Mesendoderm (in vitro differentiated cells): ENCODE measurements at places on chromosomes 6 and 20.

DNA sequence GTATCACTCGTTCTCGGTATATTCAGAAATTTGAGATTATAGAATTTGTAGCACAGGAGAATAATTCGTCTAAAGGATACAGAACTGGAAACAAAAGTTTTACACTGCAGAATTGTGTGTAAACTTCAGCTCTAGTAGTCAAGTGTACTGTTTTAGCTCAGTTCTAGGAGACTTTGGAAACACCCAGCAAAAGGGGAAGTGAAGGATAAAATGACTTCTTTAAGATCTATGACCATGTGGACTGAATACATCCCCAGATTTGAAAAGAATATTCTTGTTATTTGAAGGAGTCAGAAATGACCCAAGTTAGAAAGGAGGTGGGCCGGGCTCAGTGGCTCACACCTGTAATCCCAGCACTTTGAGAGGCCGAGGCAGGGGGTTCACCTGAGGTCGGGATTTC is 174.0 kb upstream of the FOXQ1 start:
- no peak for DNase-seq
- no peak overlapping the region for H3K4me3 ChIP-seq
- H3K27ac ChIP-seq: no peak overlapping the region
- no peaks in the 10 kb centered on the region for H3K36me3 ChIP-seq

DNA sequence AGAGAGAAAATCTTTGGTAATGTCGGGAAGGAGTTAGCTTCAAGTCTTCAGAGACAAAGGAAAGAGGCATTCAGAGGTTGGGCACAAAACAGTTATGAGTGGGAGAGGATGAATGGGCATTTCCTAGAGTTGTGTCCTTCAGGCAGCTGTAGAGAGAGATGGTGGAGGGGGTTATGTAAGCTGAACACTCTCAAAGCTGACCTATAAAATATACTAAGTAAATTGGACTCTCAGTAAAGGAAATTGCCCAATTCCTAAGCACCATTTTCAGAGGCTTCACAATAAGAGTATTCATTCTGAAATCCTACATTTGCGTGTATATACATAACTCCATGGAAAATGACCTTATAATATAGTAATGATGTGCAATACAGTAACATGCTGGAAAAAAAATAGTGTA is 161.2 kb downstream of the KCNQ5 start:
- H3K4me1 ChIP-seq: no peaks in the 10 kb centered on the region
- DNase-seq: no peak
- H3K27ac ChIP-seq: no peak overlapping the region

DNA sequence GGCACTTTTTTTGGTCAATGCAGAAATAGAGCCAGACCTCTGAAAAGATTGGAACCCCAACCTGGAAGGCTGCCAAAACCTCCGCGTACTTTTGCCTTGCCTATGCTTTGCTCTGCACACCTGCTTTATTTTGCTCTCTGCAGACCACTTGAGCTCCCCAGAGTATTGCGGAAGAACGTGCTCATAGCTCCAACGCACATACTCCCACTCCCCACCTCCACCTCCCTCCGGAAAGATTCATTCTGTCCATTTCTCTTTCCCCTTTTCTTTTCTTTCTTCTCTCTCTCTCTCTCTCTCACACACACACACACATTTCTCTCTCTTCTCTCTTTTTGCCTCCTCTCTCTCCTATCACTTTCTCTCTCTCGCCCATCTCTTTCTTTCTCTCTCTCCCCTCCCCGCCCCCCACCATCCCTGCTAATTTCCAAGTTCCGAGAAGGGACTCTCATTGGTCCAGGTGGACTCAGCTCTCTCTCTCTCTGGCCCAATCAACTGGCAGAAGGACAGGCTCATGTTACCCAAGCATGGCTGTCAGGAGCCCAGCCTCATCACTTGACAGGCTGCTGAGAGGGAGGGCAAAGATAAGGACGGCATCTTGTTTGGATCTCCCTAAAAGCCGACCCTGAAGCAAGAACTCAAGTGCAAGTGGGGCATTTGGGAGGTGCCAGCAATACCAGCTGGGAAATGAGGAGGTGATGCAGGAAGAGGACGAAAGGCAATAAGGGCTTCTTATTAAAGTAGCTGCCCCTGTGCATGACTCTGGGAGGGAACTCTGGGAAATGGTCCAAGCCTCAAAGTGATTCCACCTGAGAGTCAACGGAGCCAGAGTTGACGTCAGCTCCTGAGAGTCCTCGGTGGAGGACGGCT is 246.1 kb downstream of the LY86 start:
- no peak overlapping the region for H3K4me3 ChIP-seq
- no peaks in the 10 kb centered on the region for H3K36me3 ChIP-seq
- no peaks in the 10 kb centered on the region for H3K27me3 ChIP-seq
- no peaks in the 10 kb centered on the region for H3K4me1 ChIP-seq
- no peak for DNase-seq
- no peak overlapping the region for H3K27ac ChIP-seq

DNA sequence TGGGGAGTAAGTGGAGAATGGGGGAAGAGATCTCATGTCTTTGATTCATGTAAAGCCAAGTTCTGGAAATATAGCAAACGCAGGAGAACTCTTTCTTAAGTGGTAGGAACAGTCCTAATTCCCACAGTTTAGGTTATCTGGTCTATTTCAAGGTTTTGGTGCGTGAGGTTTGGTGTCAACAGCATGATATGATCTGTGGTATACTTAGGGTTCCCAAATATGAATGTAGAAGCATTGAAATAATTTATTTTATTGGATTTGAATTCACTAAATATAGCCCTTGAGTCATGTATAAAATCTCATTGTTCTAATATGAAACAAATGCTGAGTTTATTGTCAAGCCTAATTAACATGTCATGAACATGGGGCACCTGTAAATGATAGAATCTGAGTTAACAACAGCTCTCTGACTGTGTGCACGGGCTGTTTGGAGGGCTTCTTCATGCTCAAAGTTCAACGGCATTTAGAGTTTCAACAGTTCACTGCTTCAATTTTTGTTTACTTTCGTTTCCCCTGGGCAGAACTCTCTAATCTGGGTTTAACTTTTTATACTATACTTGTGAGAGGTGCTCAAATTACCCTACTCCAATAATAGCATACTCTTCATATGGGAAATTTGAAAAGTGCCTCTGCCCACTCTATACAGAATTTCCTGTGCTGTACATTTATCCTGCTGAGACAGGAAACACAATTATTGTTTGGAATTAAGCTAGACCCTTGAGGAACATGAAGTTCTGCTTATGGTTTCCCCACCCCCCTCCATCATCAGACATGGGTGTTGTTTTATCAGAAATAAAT is 236.3 kb upstream of the ZNF217 start:
- H3K4me3 ChIP-seq: no peak overlapping the region
- peaks cover 2% of the 10 kb centered on the region for H3K4me1 ChIP-seq
- no peak for DNase-seq

DNA sequence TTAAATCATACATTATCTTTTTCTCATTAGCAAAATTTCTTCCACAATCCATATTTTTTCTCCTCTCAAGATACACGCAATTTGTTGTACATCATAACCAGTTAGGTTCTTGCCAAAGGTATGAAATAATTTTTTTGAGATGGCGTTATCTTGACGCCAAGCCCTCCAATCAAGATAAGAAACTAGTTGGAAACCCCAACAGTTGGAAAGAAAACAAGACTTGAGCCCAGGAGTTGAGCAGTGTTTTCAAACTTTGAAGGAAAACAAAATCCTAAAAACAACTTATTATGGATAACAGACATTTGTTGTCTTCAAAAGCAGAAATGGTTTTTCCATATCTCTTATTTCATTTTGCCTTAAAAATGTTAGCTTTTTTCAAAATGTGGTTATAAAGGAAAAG is 184.8 kb downstream of the SLC24A3 start:
- H3K27me3 ChIP-seq: no peaks in the 10 kb centered on the region
- no peak overlapping the region for H3K4me3 ChIP-seq
- no peaks in the 10 kb centered on the region for H3K36me3 ChIP-seq
- DNase-seq: no peak

- H3K36me3 ChIP-seq: no peaks in the 10 kb centered on the region
- no peak overlapping the region for H3K4me3 ChIP-seq
- peaks cover 13% of the 10 kb centered on the region for H3K4me1 ChIP-seq
- no peaks in the 10 kb centered on the region for H3K27me3 ChIP-seq
- no peak overlapping the region for H3K27ac ChIP-seq
Measured at GRCh38 chr6:16947375-16948015, 154.4 kb upstream of the STMND1 start.

GRCh38 chr6:6968357-6968730 is 139.4 kb upstream of the RREB1 start:
- no peaks in the 10 kb centered on the region for H3K4me1 ChIP-seq
- no peak overlapping the region for H3K4me3 ChIP-seq
- no peak overlapping the region for H3K27ac ChIP-seq
- DNase-seq: no peak

- peak; percentile 89 for DNase-seq
- H3K27ac ChIP-seq: no peak overlapping the region
- peak overlapping the region; percentile 55 for H3K4me3 ChIP-seq
- H3K4me1 ChIP-seq: peaks cover 4% of the 10 kb centered on the region
- H3K36me3 ChIP-seq: no peaks in the 10 kb centered on the region
Measured at GRCh38 chr6:34145161-34146020, 496 bp downstream of the GRM4 start.

DNA sequence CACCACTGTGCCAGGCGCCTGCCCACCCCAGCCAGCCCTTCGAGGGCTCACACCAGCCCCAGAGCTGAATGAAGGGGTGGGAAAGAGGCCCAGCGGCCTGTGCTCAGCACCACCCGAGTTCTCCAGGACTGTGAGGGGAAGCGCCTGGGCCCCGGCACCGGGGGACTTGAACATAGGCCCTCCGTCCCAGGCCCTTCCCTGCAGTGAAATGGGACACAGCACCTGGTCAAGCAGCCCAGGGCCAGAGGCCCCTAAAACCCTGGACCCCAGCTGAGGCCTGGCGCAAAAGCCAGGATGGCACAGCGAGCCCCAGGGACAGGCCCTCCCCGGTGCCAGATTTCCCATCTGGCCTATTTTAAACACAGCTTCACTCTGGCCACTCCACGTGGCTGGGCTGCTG is 4.0 kb downstream of the KCNQ2 start:
- no peak for DNase-seq
- H3K27me3 ChIP-seq: no peaks in the 10 kb centered on the region
- no peaks in the 10 kb centered on the region for H3K36me3 ChIP-seq
- no peak overlapping the region for H3K4me3 ChIP-seq

- peaks cover 2% of the 10 kb centered on the region for H3K4me1 ChIP-seq
- no peak overlapping the region for H3K4me3 ChIP-seq
- DNase-seq: no peak
Measured at GRCh38 chr20:44357555-44358125, 2.1 kb downstream of the HNF4A start.

DNA sequence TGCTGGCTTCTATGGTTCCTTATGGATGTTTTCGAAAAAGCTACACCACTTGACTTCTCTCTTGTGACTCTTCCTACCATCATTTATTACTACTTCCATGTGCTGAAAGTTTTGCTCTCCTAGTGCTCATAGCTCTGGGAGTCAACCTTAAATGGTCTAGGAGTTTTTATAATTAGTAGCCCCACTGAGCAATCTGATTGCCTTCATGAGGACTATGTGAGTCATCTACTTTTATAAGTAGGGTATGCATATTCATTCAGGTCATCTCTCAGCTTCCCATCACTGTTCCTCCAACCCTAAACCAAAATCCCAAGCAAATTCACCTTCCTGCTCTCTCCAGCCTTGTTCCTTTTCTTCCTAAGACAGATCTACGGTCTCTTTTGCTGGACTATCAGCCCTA is 17.4 kb upstream of the FAXC start:
- H3K4me1 ChIP-seq: no peaks in the 10 kb centered on the region
- no peaks in the 10 kb centered on the region for H3K27me3 ChIP-seq
- no peak overlapping the region for H3K27ac ChIP-seq
- H3K4me3 ChIP-seq: no peak overlapping the region

GRCh38 chr20:51159303-51159702 is 136.4 kb upstream of the KCNG1 start:
- no peaks in the 10 kb centered on the region for H3K4me1 ChIP-seq
- DNase-seq: peak; percentile 50
- H3K27ac ChIP-seq: no peak overlapping the region
- H3K27me3 ChIP-seq: no peaks in the 10 kb centered on the region
- H3K4me3 ChIP-seq: no peak overlapping the region

DNA sequence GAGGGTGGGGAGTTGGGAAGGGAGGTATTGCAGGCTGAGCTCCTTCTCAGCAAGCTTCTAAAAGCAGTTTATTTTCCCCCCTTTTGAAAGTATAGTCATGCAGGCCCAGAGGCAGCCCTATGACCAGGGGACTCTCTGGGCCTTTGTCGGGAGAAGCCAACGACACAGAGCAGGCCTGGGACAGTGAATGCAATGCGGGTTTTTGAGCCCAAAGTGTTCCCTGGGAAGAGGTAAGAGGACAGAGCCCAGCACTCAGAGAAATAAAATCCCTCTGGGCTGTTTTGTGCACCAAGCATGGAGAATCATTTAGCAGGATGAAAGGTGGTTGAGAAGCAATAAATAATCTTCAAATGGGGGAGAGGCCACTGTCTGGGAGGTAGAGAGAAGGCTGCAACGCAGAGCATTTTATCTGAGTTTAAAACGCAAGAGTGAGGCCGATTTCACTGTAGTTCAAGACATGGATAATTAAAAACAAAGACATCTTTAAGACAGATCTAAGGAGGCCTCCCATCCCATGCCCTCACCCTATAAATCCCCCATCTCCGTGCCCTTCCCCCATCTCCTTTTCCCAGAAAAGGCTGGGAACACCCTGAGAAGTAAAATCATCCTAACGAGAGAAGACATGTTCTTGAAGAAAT is 237.5 kb downstream of the CDC5L start:
- no peaks in the 10 kb centered on the region for H3K27me3 ChIP-seq
- DNase-seq: peak; percentile 33
- H3K36me3 ChIP-seq: no peaks in the 10 kb centered on the region
- no peak overlapping the region for H3K4me3 ChIP-seq
- peak overlapping the region; percentile 9 for H3K27ac ChIP-seq

- no peak overlapping the region for H3K4me3 ChIP-seq
- no peak overlapping the region for H3K27ac ChIP-seq
- H3K36me3 ChIP-seq: no peaks in the 10 kb centered on the region
- no peaks in the 10 kb centered on the region for H3K27me3 ChIP-seq
Measured at GRCh38 chr6:105428342-105428957, 25.6 kb upstream of the PREP start.

GRCh38 chr6:170291271-170292110 is 613 bp upstream of the DLL1 start:
- no peak overlapping the region for H3K4me3 ChIP-seq
- peaks cover 81% of the 10 kb centered on the region for H3K27me3 ChIP-seq

DNA sequence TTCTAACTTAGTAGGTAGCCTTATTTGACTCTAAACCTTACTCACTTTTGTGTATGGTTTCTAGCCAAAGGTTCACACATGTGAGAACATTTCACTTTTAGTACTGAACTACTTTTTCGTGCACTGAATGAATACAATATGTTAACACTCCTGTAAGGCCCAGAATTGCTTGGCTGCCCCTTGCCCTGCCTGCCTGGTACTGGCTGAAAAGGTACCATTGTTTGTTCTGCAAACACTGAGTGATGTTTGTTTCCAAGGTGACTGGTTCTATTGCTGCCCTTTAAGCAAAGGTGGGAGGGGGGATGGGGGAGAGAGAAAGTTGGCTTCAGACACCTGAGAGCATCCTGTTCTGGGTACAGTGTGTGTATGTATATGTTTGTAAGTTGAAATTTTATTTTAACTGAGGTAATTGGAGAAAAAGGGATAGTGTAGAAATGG is 31.2 kb downstream of the RREB1 start:
- H3K27ac ChIP-seq: no peak overlapping the region
- H3K4me3 ChIP-seq: no peak overlapping the region
- H3K27me3 ChIP-seq: no peaks in the 10 kb centered on the region
